NAMALWA (cell line): ENCODE measurements at places on chromosomes 4 and X.
A peak's percentile ranks its signal among the peaks of the same experiment; 100 is the strongest.

- DNase-seq, result no peak
Observed at GRCh38 chr4:159317203-159317602, 214.3 kb downstream of the RAPGEF2 start.

- DNase-seq, result peak; percentile 74
Observed at GRCh38 chr4:118284169-118284568, 68.6 kb downstream of the PRSS12 start.

- no peak for DNase-seq
Observed at GRCh38 chr4:152937336-152938236, 1.5 kb downstream of the FHDC1 start.

GRCh38 chr4:97477974-97478373, 665.3 kb downstream of the STPG2 start:
- no peak for DNase-seq

DNA sequence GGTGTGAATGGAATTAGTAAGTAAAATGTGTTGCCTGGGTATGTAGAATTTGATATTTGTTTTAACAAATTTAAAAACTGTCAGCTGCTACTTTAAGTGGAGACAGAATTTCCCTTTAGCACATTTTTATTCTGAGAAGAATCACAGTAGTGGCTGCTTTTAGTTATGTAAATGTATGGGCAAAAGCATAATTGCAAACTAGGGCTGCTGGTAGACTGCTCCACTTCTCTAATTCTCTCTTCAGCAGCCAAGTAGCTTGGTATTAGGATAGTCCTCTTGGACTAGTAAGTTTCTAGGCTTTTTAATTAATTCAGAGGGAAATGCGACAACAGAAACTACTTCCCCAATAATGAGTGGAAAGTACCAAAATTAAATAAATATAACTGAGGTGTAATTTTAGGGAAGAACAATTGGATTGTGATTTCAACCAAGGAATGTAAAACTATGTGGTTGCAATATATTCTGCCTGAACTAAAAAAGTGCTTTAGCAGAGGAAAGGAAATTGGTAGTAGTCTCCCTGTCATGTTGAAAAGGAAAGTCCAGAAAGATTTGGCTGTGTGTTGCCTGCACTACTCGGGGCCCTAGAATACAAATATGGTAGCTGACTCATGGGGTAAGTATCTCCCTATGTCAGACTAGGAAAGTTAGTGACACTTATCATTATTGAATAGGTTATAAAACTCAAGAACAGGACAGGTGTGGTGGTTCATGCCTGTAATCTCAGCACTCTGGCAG, 9.2 kb upstream of the EIF4E start:
- DNase-seq, result no peak

DNA sequence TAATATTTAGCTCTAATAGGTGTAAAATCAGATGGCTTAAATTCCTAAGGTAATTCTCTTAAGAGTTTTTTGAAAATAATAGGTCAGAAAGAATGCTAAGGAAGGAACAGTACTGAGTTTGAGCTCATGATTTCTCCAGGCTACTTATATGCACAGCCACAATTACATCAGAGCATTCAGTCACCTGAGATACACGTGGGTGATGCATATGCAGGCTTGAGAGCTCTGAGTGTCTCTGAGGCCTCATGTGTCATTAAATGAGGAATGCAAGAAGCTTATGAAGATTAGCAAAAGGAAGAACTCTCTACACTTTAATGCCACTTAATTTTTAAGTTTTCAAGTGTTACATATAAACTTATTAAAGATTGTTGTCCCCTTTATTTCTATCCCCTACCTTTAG, 124.0 kb upstream of the STIM2 start:
- DNase-seq, result no peak

DNA sequence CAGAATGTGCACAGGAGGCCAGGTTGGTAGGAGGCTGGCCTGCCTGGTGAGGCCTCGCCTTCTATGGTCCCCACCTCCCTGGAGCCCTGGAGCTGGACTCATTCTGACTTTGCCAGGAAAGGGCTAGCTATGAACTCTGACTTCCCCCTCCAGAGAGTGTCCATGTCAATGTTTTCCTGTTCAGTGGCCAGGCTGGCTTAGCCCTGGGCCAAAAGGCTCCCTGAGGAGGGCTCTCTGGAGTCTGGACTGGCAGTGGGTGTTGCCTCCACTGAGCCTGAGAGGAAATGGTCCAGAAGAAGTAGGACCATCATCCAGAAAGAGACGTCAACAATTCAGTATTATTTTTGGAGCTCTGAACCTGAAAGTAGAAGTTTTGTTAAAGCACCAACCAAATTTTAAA, 178.7 kb downstream of the CHIC2 start:
- no peak for DNase-seq

DNA sequence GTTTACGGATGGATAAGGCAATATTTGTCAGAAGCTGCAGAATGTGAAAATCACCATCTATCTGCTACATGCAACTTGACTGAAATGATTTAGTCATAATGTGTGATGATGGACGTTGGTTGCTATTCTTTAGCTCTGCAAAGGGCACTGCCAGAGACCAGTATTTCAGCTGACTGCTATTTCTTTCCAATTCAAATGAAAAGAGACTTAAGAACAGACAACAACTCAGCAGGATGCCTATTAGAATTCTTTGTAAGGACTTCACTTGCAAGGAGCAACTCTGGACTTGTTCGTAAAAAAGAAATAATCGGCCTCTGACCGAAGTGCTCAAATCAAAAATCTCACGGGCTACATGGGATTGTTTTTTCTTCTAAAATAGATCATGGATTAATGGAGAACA, 262.7 kb downstream of the DHX15 start:
- no peak for DNase-seq

DNA sequence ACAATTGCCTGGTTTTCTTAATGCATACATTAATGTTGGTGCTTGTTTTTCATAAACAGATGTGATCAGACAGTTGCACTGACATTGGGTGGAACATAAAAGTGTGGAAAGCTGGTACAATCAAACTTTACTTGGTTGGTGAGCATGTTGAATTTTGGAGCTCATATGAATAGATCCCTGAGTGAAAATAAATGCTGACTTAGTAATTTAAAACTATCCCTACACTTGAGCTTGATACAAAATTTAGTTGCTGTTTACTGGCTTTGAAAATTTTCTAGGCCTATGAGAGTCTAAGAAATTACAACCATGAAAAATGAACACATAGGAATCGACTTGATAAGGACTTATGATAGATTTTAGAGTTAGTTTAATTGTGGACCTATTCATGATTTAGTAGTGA, 551.8 kb upstream of the PABPC4L start:
- no peak for DNase-seq

DNA sequence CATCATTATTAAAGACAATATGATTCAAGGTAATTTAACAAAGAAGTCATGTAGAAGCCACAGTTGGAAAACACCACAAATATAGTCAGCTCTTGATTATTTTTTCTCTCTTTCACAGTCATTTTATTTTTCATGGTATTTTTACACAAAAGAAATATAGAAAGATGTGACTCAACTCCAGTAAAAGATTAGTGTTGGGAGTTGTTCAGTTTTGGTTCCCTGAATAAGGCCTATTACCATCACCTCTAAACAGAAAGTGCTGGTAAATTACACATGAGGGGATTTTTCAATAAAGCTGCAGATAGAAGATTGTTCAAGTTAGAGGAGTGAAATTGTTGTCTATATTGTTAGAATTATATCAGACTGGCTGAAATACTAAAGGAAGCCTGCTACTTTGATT, 107.0 kb downstream of the DDIT4L start:
- DNase-seq, result no peak

- DNase-seq, result no peak
Observed at GRCh38 chr4:54066718-54067129, 2.3 kb upstream of the CHIC2 start.

- no peak for DNase-seq
Observed at GRCh38 chr4:78496021-78496643, 55.4 kb upstream of the ANXA3 start.

DNA sequence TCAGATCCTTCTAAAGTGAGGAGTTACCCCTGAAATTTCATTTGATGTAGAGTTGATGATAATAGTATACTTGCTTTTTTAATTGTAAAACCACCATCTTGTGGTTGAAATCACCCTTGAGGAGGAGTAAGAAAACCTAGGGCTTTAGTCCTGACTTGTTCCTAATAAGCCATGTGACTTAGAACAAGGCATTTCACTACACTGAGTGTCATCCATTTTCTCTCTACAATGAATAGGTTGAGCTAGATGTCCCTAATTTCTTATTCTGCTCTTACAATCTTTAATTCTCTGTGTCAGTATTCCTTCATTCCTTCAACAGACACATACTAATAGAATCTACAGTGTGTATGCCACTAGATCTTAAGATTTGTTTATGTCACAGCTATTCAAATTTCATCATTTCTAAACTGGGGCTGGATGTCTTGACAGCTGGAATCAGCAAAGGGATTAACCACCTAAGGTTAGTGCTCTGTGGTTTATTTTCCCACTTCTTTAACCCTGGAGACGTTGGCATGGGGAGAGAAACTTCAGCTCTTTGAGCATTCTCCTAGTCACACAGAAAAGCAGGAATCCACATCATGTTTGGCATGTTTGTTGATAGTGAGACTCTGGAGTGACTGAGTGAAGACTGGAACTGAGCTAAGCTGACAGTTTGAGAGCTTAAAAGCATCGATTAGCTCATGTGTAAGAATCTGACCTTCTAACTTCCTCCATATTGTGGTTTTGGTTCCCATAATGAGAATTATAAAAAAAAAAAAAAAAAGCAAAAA, 246.3 kb downstream of the NDST4 start:
- DNase-seq, result no peak

- DNase-seq, result no peak
Observed at GRCh38 chr4:38728631-38729141, 54.1 kb downstream of the TLR10 start.

DNA sequence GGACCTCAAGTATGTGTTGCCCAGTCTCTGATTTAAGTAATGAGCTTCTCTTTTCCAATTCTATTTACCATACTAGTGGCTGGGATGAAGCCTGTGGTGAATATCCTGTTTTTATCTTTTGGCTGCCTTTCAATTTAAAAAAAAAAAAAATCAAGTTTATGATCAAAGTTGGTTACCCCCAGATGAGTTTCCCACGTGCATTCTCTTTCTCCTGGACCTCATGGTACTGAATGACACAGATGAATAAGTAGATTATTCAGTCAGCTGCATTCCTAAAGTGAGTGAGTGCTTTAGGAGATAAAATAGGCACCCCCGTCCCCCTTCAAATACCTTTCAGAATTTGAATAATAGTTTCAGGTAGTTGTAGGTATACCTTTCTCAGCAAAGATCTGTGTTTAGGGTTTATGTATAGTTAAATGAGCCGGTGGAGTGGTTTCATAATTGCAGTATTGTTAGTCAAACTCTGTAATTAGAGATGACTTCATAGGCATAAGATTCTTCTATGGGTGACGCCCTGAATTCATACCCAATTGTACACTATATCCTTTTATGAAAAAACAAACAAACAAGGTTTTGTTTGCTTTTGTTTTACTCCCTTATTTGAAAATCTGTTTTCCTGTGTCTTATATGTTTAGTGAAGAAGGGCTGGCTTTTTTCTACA, 41.9 kb downstream of the PLS3 start:
- no peak for DNase-seq

- no peak for DNase-seq
Observed at GRCh38 chr4:113888006-113888405, 91.4 kb downstream of the ARSJ start.

DNA sequence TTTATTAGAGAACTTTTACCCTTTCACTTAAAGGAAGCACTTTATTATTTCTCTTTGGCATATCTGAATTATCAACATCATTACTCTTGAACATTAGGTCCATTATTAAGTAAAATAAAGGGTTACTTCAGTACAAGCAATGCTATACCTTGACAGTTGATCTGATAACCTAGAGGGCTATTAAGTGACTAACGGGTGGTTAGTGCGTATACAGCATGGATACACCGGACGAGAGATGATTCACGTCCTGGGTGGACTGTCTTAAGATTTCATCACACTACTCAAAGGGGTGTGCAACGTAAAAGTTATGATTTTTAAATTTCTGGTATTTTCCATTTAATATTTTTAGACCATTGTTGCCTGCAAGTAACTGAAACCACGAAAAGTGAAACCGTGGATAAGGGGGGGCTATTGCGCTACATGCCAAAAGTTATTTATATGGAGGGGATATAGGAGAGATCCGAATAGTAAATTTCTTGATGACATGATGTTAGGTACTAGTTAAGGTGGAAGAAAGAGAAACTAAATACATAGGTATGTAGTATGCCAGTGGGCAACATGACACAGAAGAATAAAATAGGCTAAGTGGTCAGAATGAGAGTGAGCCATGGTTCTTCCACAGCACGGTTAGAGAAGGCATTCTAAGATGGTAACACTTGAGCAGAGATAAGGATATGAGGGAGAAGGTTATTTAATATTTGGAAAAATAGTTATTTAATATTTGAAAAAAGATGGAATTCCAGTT, 230.8 kb upstream of the ANKRD50 start:
- DNase-seq, result no peak

GRCh38 chrX:39877905-39878304, 219.9 kb downstream of the BCOR start:
- DNase-seq, result no peak

GRCh38 chr4:108080747-108081146, 88.0 kb downstream of the LEF1 start:
- DNase-seq, result no peak

DNA sequence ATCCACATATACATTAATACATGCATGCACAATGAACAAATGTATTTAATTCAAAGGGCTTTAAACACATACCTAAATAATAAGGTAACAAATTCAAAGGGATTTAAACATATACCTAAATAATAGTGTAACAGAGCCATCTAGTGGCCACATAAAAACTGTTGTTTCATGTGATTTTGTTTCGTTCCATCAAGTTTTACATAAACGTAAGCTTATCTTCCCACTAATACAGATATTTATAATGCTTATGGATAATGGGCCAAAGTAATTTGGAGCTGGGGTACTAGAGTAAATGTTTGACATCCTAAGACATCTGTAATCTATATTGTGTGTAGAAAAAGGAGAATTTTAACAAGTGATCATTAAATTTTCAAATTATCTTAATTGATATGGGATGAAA, 82.3 kb downstream of the PRSS12 start:
- peak; percentile 71 for DNase-seq

- no peak for DNase-seq
Observed at GRCh38 chr4:101972791-101973190, 182.3 kb downstream of the BANK1 start.

GRCh38 chr4:148092316-148093014, 349.7 kb downstream of the NR3C2 start:
- no peak for DNase-seq

- no peak for DNase-seq
Observed at GRCh38 chr4:89413518-89413917, 105.9 kb upstream of the GPRIN3 start.

GRCh38 chrX:39519566-39520301, 578.0 kb downstream of the BCOR start:
- no peak for DNase-seq

DNA sequence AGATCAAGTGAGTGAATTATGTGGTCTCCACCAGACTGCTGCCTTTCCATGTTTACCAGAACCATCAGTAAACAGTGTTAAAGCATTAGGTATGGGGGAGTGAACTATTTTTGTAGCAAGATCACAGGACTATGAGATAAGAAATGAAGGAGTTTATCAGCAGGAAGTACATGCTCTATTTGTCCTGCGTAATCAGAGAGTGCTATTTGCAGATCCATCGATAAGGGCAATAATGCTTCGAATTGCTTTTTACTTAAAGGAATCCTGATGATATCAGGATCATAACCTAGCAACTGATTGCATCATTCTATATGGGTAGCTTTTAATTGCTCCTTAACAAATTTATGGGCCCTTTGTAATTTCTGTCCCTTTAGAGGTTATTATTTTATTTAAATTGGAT, 57.1 kb downstream of the RBM46 start:
- DNase-seq, result no peak

- DNase-seq, result no peak
Observed at GRCh38 chr4:109156356-109156755, 146.1 kb downstream of the COL25A1 start.

- DNase-seq, result no peak
Observed at GRCh38 chr4:142043509-142043908, 407.1 kb downstream of the IL15 start.
